ENCODE measurements at places on chromosomes 3 and 15. TPM values are rescaled to one million over a fixed set of nuclear protein-coding genes. Genes with fewer than 3 reads are reported as not detected.

- no peaks in the 10 kb centered on the region for H3K27me3 ChIP-seq
- DNase-seq: no peak
- H3K4me3 ChIP-seq: peak overlapping the region; percentile 14
- H3K36me3 ChIP-seq: no peaks in the 10 kb centered on the region
- peaks cover 15% of the 10 kb centered on the region for H3K4me1 ChIP-seq
- H3K27ac ChIP-seq: peak overlapping the region; percentile 72
These were observed 48.1 kb downstream of the BFSP2 start for GRCh38 chr3:133447750-133448477.

DNA sequence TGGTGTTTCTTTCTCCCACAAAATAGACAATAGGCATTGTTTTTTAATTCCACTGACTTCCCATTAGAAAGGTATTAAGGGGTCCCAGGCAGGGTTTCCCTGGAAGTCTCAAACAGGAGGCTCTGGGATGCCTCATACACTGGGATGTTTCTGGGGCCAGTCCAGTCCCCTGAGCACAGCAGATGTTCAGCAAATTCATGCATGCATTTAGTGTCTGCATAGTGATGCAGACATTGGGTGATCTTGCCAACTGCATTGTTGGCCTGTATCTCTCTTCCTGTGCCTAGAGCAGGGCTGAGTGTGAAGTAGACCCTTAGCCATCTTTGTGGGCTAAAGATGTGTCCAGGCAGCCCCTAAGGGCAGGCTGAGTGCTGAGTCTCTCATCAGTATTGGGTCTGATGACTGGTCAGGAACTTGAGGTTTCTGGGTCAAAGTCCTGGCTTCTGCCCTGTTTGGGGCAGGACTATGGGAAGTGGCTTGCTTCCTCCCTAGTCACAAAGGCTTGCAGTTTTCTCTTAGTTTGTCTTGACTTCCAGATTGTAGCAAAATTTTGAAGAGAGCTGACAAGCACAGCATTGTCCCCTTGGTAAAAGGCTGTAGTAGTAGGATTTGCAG is 56.5 kb downstream of the BSN start:
- H3K27ac ChIP-seq: no peak overlapping the region
- peaks cover 4% of the 10 kb centered on the region for H3K27me3 ChIP-seq
- no peaks in the 10 kb centered on the region for H3K36me3 ChIP-seq

- H3K4me3 ChIP-seq: peak overlapping the region; percentile 41
- peak overlapping the region; percentile 94 for H3K27ac ChIP-seq
- no peaks in the 10 kb centered on the region for H3K27me3 ChIP-seq
- H3K36me3 ChIP-seq: peaks cover 11% of the 10 kb centered on the region
- peaks cover 51% of the 10 kb centered on the region for H3K4me1 ChIP-seq
These were observed 320.3 kb upstream of the SATB1 start for GRCh38 chr3:18745472-18745871.

GRCh38 chr15:46251903-46252302 is 617.1 kb downstream of the SQOR start:
- H3K4me3 ChIP-seq: no peak overlapping the region
- H3K36me3 ChIP-seq: no peaks in the 10 kb centered on the region
- H3K27me3 ChIP-seq: no peaks in the 10 kb centered on the region
- H3K27ac ChIP-seq: no peak overlapping the region

- H3K4me1 ChIP-seq: no peaks in the 10 kb centered on the region
- H3K36me3 ChIP-seq: no peaks in the 10 kb centered on the region
- H3K27ac ChIP-seq: no peak overlapping the region
- H3K4me3 ChIP-seq: no peak overlapping the region
- H3K27me3 ChIP-seq: peaks cover 4% of the 10 kb centered on the region
These were observed 27.0 kb downstream of the NDUFB4 start for GRCh38 chr3:120622870-120623726.

- peaks cover 1% of the 10 kb centered on the region for H3K36me3 ChIP-seq
- no peak for DNase-seq
- no peak overlapping the region for H3K27ac ChIP-seq
- peaks cover 39% of the 10 kb centered on the region for H3K27me3 ChIP-seq
- peaks cover 27% of the 10 kb centered on the region for H3K4me1 ChIP-seq
These were observed 49.2 kb downstream of the CTDSPL start for GRCh38 chr3:37910671-37911400.

- no peak overlapping the region for H3K4me3 ChIP-seq
- peaks cover 11% of the 10 kb centered on the region for H3K36me3 ChIP-seq
- DNase-seq: no peak
- no peak overlapping the region for H3K27ac ChIP-seq
- H3K4me1 ChIP-seq: no peaks in the 10 kb centered on the region
- no peaks in the 10 kb centered on the region for H3K27me3 ChIP-seq
These were observed 13.2 kb upstream of the STAB1 start for GRCh38 chr3:52481819-52482521.

DNA sequence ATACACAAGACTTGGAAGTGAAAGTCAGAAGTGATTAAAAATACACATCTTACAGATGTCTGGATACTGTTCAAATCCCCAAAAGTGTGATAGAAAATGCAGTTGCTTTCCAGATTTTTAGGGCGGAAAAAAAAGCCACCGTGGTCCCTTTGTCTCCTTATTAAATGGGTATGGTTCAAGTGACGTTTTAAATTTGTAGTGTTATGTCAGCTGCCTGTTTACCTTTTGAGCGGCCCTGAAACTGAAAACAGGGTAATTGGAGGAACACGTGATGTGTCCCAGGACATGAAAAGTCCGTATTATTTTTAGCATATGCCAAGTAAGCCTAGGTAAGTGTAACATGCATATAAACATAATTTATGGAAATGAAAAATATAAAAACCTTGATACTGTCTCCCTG is 109.0 kb upstream of the PDZRN3 start:
- H3K27me3 ChIP-seq: no peaks in the 10 kb centered on the region
- H3K36me3 ChIP-seq: no peaks in the 10 kb centered on the region
- H3K4me1 ChIP-seq: no peaks in the 10 kb centered on the region

- DNase-seq: no peak
- H3K27ac ChIP-seq: no peak overlapping the region
- peaks cover 14% of the 10 kb centered on the region for H3K27me3 ChIP-seq
- H3K4me3 ChIP-seq: no peak overlapping the region
- peaks cover 6% of the 10 kb centered on the region for H3K4me1 ChIP-seq
- H3K36me3 ChIP-seq: no peaks in the 10 kb centered on the region
These were observed 9.1 kb downstream of the MESP2 start for GRCh38 chr15:89785064-89785773.

DNA sequence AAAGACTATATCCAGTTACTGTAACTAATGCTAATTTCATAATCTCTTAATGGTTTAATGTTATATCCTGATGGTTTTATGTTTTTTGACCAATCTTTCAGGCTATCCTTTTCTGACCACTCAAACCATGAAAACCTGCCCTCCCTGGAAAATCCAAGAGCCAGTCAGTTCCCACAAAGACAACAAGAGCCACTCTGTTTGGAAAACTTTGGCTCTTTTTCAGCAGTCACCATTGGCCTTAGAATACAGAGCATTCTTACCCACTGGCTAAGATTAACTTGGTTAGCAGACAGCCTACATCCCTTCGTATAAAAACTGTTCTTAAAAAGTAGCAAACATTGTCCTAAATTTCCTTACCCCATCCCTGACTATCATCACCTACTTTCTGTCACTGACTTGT is 32.9 kb downstream of the ALCAM start:
- no peak for DNase-seq
- no peaks in the 10 kb centered on the region for H3K27me3 ChIP-seq
- no peak overlapping the region for H3K27ac ChIP-seq

DNA sequence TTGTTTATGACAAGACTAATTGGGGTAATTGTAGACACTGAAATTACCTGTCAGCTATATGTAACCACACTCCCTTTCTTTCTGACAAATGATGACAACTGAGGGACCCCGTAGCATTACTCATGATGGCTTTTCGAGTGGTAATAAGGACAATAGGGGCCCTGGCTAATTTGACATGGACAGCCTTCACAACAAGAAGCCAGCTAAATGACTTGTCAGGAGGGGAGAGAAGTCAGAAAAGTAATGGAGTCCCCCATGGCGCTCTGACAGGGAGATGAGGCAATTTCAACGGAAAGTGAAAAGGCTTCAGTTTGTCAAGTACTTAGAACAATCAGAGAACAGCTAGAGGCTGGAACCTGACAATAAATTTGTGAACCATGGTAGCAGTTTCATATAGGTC is 177.3 kb downstream of the CDIN1 start:
- H3K36me3 ChIP-seq: peaks cover 14% of the 10 kb centered on the region
- H3K27me3 ChIP-seq: no peaks in the 10 kb centered on the region
- no peak overlapping the region for H3K27ac ChIP-seq
- no peak overlapping the region for H3K4me3 ChIP-seq
- no peak for DNase-seq
- peaks cover 2% of the 10 kb centered on the region for H3K4me1 ChIP-seq

GRCh38 chr3:87949189-87949878 is 109.5 kb downstream of the CGGBP1 start:
- peaks cover 2% of the 10 kb centered on the region for H3K27me3 ChIP-seq
- H3K4me1 ChIP-seq: no peaks in the 10 kb centered on the region
- H3K36me3 ChIP-seq: no peaks in the 10 kb centered on the region
- no peak overlapping the region for H3K27ac ChIP-seq
- no peak for DNase-seq
- H3K4me3 ChIP-seq: no peak overlapping the region

- no peaks in the 10 kb centered on the region for H3K4me1 ChIP-seq
- no peak overlapping the region for H3K4me3 ChIP-seq
- no peak for DNase-seq
These were observed 190.1 kb downstream of the GOLGA6L6 start for GRCh38 chr15:20351448-20351971.

DNA sequence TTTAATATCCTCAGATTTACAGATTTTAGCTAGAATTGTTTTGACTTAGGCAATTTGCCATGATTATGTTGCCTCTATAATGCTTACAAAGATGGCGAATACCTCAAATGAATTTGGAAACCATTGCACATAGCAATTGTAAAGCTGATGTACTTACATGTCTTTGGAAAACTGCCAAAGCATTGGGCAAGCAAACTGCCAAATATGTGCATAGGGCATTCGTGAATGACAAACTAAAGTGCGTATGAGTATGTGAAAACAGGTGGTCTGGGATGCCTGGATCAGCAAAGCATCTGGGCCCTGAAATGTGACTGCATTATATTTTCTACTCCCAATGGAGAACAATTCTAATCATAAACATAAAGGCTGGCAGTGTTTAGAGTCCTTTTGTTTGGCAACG is 445.3 kb upstream of the ROBO1 start:
- H3K4me3 ChIP-seq: no peak overlapping the region
- no peaks in the 10 kb centered on the region for H3K4me1 ChIP-seq
- no peaks in the 10 kb centered on the region for H3K27me3 ChIP-seq

DNA sequence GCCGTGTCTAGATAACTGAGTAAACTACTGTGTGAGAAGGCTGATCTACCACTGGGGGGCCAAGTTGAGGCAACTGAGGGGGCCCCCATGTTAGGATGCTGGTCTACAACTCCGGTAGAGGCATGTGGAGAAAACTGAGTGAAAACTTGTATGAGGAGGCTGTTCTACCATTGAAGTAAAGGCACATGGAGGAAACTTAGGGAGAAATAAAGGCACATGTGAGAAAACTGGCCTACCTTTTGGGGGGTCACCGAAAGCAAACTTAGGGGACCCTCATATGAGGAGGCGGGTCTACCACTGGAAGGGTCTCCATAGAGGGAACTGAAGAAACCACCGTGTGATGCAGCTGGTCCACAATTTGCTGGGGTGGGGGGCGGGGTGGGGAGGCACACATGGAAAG is 155.2 kb downstream of the FBLN2 start:
- no peaks in the 10 kb centered on the region for H3K4me1 ChIP-seq
- DNase-seq: no peak
- H3K4me3 ChIP-seq: no peak overlapping the region
- H3K36me3 ChIP-seq: no peaks in the 10 kb centered on the region
- no peak overlapping the region for H3K27ac ChIP-seq

GRCh38 chr3:32383136-32383711 is 8.4 kb upstream of the CMTM7 start:
- no peak for DNase-seq
- H3K27me3 ChIP-seq: peaks cover 6% of the 10 kb centered on the region
- peaks cover 2% of the 10 kb centered on the region for H3K4me1 ChIP-seq
- H3K36me3 ChIP-seq: no peaks in the 10 kb centered on the region
- H3K27ac ChIP-seq: no peak overlapping the region

- no peaks in the 10 kb centered on the region for H3K36me3 ChIP-seq
- no peak overlapping the region for H3K4me3 ChIP-seq
- no peak overlapping the region for H3K27ac ChIP-seq
- no peak for DNase-seq
- peaks cover 11% of the 10 kb centered on the region for H3K27me3 ChIP-seq
- H3K4me1 ChIP-seq: no peaks in the 10 kb centered on the region
These were observed 31.7 kb upstream of the CCDC66 start for GRCh38 chr3:56525291-56525690.

The SLC24A1 gene
- total RNA-seq: 7.1 TPM

The TRIM71 gene
- total RNA-seq: not detected

The GOLGA6L7 gene
- not detected for total RNA-seq

The ECE2 gene
- total RNA-seq: not detected

The CFAP92 gene
- total RNA-seq: not detected

The CSPG5 gene
- 0.43 TPM for total RNA-seq

The MORF4L1 gene
- total RNA-seq: 276 TPM

The GRM7 gene
- not detected for total RNA-seq

Data from activated naive CD8-positive, alpha-beta T cell treated with anti-CD3 and anti-CD28 coated beads, Interleukin-2, amount 10 ng/mL, durations not matched to agents 7 days and 5 days (primary cell).